IMR-90 (cell line): ENCODE measurements at places on chromosomes 7 and 10.

DNA sequence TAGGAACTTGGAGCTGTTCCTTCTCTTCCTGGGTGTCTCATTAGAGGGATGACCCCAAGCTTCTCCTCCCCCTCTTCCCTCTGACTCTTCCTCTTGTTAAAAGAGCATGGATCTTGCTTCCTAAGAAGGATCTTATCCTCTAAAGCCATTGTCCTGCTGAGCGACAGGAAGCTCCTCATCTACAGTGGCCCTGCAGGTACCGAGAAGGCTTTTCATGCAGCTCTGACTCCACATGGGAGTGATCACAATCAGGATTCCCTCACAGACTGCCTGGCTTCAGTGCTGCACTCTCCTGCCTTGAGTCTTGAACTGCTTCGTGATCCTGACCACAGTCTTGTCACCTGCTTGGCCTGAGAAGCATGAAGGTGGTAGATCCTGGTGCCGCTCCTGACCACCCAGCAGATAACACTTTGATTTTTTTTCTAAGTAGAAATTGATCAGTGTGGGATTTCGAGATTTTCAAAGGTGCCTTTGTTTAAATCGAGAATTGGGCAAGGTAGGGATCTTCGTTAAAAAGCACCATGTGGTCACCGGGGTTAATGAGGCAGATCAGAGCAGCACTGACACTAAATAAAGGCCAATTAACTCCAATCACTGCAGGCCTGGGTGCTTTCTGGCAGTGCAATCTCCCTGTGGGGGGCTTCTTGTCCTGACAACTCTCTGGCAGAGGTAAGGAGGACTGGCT lies 376.4 kb downstream of the NRG3 start:
- DNase-seq, result no peak

DNA sequence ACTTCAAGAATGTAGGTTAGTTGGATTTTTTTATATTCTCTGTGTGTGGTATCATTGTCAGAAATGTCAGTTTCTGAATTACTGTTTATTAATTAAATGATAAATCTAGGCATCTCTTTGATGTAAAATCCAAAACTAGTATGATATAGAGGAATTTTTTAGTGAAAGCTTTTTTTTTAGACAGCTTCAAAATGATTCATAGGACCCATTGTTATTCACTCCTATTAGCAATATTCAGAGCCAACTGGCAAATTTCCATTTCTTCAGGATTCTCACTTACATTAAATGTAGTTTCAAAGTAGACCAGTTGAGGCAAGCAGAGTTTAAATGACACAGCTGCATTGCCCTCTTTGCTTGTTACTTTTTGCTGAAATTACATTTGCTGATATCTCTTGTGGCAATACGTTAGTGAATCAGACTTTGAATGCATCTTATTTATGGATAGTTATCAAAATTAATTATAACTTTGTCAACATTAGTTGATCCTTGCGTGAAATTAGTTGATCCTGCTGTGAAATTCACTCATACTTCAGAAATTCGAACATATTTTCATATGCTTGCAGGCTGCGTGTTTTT lies 20.3 kb downstream of the ZNF277 start:
- no peak for DNase-seq

GRCh38 chr7:102445674-102446071 lies 12.3 kb downstream of the ORAI2 start:
- DNase-seq, result no peak

- no peak for DNase-seq
Measured at GRCh38 chr10:86968994-86969355, 693 bp downstream of the ADIRF start.

DNA sequence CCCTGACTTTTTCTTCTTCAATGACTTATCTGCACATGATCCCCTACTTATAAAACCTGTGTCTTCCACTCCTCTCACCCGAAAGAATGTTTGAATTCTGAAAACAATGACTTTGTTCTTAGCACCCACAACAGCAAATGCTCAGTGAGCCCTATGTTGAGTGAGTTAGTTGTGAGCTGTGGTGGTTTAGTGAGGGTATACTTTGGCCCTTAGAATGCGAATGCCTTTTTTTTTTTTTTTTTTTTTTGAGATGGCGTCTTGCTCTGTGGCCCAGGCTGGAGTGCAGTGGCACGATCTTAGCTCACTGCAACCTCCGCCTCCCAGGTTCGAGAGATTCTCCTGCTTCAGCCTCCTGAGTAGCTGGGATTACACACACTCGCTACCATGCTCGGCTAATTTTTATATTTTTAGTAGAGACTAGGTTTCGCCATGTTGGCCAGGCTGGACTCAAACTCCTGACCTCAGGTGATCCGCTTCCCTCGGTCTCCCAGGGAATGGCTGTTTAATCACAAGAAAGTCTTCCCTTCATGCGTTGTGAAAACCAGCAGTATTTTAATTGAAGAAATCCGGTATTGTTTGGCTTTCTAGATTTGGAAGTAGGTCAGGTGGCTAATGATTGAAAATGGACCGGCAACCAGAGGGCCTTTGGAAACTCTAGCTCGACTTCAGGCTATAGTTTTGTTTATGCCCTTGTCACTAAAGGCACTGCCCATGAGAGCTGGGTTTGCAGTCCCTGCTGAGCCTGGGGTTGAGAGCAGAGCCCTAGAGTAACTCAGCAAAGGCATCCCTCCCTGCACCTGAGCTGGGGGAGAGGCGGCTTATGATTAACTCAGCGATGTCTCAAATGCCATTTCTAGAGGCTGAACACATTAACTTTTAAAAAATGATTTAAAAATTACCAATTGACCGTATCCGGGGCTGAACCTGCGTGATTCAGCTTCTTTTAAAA lies 41.3 kb downstream of the CUX1 start:
- DNase-seq, result no peak

- DNase-seq, result peak; percentile 85
Measured at GRCh38 chr7:80467069-80467468, 44.8 kb downstream of the GNAT3 start.

GRCh38 chr10:47241946-47242867 lies 57.8 kb upstream of the GDF10 start:
- DNase-seq, result no peak

DNA sequence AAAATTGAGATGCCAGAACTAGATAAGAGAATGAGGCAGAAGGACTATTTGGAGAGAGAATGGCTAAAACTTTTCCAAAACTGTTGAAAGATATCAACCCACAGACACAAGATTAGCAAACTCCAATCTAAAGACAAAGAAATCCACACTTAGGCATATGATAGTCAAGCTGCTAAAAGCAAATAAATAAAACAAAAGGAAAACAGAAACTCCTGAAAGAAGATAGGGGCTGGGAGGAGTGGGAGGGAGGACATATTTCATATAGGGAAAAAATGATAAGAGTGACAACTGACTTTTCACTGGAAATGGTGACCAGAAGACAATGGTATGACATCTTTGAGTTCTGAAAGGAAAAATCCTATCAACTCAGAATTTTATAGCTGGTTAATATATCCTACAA lies 105.4 kb upstream of the ADO start:
- DNase-seq, result no peak

- DNase-seq, result no peak
Measured at GRCh38 chr7:155489862-155490696, 32.1 kb downstream of the EN2 start.

DNA sequence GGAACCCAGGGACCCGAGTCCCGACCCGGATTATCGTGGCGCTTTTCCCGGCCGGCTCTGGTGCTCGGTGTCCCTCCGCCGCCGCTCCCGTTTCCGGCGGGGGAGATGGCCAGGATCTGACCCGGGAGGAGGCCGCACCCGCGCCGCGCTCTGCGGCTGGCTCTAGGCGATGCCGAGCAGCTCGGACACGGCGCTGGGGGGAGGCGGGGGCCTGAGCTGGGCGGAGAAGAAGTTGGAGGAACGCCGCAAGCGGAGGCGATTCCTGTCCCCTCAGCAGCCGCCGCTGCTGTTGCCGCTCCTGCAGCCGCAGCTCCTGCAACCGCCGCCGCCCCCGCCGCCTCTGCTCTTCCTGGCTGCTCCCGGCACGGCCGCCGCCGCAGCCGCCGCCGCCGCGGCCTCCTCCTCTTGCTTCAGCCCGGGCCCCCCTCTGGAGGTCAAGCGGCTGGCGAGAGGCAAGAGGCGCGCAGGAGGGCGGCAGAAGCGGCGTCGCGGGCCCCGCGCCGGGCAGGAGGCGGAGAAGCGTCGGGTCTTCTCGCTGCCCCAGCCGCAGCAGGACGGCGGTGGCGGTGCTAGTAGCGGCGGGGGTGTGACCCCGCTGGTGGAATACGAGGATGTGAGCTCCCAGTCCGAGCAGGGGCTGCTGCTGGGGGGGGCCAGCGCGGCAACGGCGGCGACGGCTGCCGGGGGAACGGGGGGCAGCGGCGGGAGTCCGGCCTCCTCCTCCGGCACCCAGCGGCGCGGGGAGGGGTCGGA lies 593 bp downstream of the CDK13 start:
- peak; percentile 40 for DNase-seq

- peak; percentile 65 for DNase-seq
Measured at GRCh38 chr7:7207876-7208275, 25.5 kb downstream of the C1GALT1 start.

GRCh38 chr7:27196287-27196767 lies 3.6 kb downstream of the HOXA13 start:
- DNase-seq, result peak; percentile 71

- DNase-seq, result peak; percentile 32
Measured at GRCh38 chr10:22931948-22932347, 4.1 kb downstream of the ARMC3 start.

GRCh38 chr10:26556748-26557640 lies 118.9 kb downstream of the APBB1IP start:
- peak; percentile 11 for DNase-seq

- no peak for DNase-seq
Measured at GRCh38 chr7:151351967-151352366, 10.4 kb downstream of the NUB1 start.

GRCh38 chr7:14902589-14903067 lies at the start of gene DGKB:
DGKB (minus strand) TSS chr7:14902751.
- peak; percentile 3 for DNase-seq

DNA sequence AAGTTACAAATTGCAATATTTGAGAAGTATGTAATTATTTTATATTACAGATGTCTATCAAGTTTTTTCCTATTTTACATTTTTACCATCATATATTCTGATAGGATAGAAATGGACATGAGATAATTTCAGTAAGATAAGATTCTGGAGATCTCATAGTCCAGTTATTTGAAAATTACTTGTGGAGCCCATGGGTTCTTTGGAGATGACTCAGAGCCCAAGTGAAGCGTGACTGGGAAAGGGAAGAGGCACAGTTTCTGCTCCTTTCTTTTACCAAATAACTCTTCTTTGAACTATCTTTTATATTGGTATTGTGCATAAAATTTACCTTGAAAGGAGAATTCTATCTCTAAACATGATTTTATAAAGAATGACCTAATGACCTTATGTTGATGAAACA lies 2.4 kb downstream of the CD36 start:
- peak; percentile 77 for DNase-seq

DNA sequence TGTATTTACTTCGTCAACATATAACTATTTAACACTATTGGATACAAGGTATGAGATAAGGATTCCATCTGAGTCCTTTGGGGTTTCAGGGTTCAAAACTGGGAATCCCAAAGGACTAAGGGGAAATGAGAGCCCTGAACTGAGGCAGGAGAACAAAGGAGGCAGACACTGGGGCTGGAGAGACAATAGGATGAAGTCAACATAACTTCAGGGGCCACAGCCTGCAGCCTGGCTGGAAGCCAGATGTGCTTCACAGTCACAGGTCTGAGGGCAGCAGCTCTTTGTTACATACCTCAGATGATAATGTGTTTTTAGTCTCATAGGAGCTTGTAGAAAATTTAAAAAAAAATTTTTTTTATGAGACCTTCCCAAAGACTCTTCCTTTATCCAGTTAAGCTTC lies 73.3 kb downstream of the NRF1 start:
- DNase-seq, result no peak

- DNase-seq, result no peak
Measured at GRCh38 chr7:2691011-2691707, 3.2 kb downstream of the AMZ1 start.

DNA sequence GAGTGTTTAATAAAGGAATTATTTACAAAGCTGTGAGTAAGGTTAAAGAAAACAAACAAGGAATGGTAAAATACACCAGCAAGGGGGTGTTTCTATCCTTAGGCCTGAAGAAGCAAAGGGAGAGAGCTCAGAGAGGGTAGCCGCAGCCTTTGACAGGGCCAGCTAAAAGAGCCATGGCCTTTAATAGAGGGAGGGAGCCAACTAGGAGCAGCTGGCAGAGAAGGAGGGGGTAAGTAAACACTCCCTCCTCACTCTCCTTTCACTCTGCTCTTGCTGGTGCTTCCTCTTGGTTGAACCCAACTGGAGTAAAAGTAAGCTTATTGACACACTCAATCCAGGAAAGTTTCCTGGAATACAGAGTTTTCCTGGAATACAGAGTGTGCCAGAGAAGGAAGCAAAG lies 87.5 kb downstream of the CH25H start:
- no peak for DNase-seq

DNA sequence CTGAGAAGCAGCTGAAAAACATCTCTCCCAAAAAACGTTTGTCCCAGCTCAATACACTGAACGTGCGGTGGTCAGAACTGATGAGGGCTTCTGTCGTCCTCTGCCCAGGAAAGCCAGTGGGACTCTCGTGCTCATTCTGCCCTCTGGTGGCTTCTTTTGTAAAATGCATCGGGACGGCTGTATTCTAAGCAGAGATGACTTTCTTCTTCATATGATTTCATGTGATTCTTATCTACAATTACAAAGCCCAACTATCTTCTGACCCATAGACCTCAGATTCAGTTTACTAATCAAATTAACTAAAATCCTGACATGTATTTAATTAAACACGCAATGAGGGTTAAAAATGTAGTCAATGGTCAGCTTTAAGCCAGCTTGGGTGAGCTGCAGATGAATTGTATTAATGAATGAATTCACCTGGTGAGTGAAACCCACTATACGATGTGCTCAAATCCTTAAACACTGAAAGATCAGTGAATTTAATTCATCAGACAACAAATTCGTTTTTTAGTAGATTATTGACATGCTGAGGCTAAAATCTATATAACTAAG lies 117.6 kb upstream of the FAM204A start:
- peak; percentile 39 for DNase-seq

DNA sequence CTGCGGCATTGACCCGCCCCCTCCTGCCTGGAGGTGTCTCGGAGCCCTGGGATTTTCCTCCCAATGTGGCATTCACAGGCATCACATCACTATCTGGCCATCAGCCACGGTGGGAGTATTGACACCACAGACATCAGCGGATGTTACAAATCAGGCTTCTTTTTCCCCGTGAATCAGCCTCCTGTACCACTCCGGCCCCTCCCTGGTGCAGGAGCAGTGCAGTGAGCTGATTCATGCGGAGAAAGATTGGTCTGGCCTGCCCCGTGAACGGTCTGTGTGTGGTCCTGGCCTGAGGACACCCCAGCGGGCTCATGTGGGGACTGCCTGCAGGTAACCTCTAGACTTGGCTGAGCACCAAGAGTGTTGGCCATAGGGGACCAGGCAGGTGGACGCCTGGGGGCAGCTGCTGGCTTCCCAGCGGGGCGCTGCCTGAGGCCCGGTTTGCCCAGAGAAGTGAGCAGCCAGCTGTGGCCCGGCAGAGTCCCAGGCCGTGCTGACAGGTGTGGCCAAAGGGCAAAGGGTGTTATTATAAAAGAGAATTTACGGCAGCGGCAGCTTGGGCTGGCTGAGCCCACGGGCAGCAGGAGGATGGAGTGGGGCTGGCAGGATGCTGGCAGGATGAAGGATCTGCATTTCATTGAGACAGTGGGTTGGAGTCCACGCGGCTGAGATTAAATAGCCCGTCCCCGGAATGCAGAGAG lies 32.1 kb upstream of the GNA12 start:
- DNase-seq, result peak; percentile 87
